Pancreas (tissue), 10 donors: ENCODE measurements at places on chromosomes 11 and 22. TPM values are rescaled to one million over a fixed set of nuclear protein-coding genes. Genes with fewer than 3 reads are reported as not detected.

GRCh38 chr11:93498161-93498560 is 45.0 kb downstream of the SMCO4 start:
- no peaks in the 10 kb centered on the region for H3K27me3 ChIP-seq
- H3K27ac ChIP-seq: no peak overlapping the region
- peaks cover 8% of the 10 kb centered on the region for H3K4me1 ChIP-seq

Gene NLRP14
- 0.08 TPM for total RNA-seq

- H3K27me3 ChIP-seq: no peaks in the 10 kb centered on the region
- H3K4me3 ChIP-seq: no peak overlapping the region
- no peak for DNase-seq
- H3K27ac ChIP-seq: no peak overlapping the region
Measured at GRCh38 chr22:23705358-23705757, 14.5 kb downstream of the RGL4 start.

Gene MPZL3
- total RNA-seq: 4.4 TPM

Gene P2RY6
- total RNA-seq: 0.25 TPM

- peak within 1 kb of the TSS; percentile 14 for H3K4me3 ChIP-seq
- DNase-seq: peak; percentile 95
- H3K27ac ChIP-seq: peak within 1 kb of the TSS; percentile 84
Measured at GRCh38 chr22:38981992-38982927, at the start of gene APOBEC3B. APOBEC3B (plus strand) TSS chr22:38982347; CDS start chr22:38982454, 107 bp downstream.

Gene CCDC116
- 0.34 TPM for total RNA-seq

Gene ZNF215
- total RNA-seq: 1.7 TPM
